ENCODE measurements at places on chromosomes 6 and 20.

GRCh38 chr6:38498085-38498484 is 141.6 kb downstream of the BTBD9 start:
- no peaks in the 10 kb centered on the region for H3K4me1 ChIP-seq
- no peak overlapping the region for H3K27ac ChIP-seq
- H3K4me3 ChIP-seq: no peak overlapping the region
- DNase-seq: no peak

DNA sequence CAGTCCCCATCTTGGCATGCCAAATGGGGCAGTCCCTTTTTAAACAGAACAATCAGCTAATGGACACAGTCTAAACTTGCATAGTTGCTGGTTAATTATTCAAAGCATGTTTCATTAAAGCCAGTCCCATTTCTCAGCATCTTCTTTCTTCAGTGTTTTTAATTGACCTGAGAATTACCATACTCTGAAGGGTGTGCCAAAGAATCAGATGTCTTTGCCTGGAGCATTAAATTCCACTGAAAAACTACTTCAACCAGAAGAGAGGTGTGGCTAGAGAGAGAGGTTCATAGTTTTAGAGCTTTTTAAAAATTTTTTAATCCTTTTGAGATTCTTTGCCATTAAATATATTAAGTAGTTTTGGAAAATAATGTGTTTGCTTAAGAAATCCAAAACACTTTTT is 37.9 kb downstream of the SLC24A3 start:
- no peaks in the 10 kb centered on the region for H3K36me3 ChIP-seq
- H3K4me3 ChIP-seq: no peak overlapping the region
- H3K27me3 ChIP-seq: no peaks in the 10 kb centered on the region
- DNase-seq: no peak
- no peaks in the 10 kb centered on the region for H3K4me1 ChIP-seq

DNA sequence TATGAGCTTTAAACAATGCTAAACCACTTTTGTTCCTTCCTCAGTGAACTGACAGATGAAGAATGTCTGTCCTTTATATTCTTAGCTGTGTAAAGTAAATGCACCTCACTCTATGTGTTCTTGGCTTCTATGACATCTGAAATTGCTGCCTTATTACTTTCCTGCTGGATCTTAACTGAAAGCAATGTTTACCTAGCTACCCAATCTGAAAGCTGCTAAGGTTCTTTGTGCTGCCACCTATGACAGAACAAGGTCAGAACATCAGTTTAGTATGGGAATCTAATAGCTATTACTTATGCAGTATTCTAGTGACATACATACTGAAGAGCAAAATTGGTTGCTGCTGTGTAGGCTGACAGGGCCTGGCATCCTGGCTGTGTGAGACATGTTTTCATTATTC is 444.1 kb downstream of the KHDRBS2 start:
- no peaks in the 10 kb centered on the region for H3K27me3 ChIP-seq
- H3K27ac ChIP-seq: no peak overlapping the region
- no peak overlapping the region for H3K4me3 ChIP-seq
- no peaks in the 10 kb centered on the region for H3K4me1 ChIP-seq

DNA sequence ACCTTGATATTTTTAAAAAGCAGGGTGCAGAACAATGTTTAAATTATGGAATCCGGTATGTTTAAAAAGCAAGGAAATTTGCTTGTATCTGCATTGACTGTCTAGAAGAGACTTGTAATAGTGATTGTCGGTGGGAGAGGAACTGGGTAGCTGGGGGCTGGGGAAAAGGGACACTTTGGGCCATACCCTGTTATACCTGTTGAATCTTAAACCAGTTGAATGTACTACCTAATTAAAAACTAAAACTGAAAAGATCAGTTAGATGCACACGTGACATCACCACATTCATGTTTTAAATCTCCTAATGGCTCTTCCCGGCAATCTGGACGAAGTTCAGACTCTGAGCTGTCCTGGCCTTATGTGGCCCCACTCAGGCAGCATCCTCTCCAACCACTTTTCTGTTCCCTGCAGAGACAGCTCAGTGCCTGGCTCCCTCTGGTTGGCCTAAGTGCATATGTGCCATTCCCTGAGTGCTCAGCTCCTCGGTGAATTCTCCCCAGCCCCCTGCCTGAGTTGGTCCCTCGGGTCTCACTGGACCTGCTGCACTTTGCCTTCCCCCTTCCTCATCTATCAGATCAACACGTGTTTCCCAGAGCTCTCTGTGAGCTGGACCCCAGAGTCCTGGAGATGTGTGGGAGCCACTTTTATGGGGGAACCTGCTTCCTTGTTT is 36.3 kb downstream of the SLC52A3 start:
- no peak overlapping the region for H3K4me3 ChIP-seq
- H3K27me3 ChIP-seq: no peaks in the 10 kb centered on the region
- DNase-seq: no peak
- no peaks in the 10 kb centered on the region for H3K36me3 ChIP-seq

DNA sequence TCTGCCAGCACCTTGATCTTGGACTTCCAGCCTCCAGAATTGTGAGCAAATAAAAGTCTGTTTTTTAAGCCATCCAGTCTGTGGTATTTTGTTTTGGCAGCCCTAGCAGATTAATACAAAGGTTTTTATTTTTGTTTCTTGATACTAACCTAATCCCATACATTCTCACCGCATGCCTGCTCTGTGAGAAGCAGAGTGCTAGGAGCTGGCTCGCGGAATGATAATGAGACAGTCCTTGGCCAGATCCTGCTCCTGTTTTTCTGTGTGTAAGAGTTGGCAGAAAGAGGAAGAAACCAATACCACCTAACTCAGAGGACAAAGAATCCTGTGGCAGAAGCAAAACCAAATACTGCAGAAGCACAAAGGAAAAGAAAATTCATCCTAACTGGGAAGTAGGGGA is 82.6 kb downstream of the KIF16B start:
- DNase-seq: no peak
- H3K4me1 ChIP-seq: no peaks in the 10 kb centered on the region
- H3K27ac ChIP-seq: no peak overlapping the region
- H3K27me3 ChIP-seq: no peaks in the 10 kb centered on the region
- H3K36me3 ChIP-seq: no peaks in the 10 kb centered on the region

DNA sequence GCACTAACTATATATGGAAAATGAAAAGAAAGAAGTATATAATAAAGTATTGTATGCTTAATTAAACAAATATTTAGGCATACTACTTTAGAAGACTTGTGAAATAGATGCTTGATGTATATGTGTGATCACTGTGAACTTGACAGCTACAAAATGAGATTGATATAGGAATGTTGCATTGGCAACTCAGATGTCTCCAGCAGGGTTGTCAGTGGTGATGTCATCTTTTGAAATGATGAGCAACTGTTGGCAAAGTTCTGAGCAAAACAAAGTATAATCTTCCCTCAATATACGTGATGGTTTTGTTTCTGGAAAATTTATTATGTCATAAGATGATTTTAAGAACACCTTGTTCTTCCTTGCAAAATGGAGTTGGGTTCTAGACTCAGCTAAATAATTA is 133.8 kb downstream of the ARID1B start:
- H3K4me1 ChIP-seq: no peaks in the 10 kb centered on the region
- no peak for DNase-seq
- H3K27ac ChIP-seq: no peak overlapping the region
- no peaks in the 10 kb centered on the region for H3K36me3 ChIP-seq

DNA sequence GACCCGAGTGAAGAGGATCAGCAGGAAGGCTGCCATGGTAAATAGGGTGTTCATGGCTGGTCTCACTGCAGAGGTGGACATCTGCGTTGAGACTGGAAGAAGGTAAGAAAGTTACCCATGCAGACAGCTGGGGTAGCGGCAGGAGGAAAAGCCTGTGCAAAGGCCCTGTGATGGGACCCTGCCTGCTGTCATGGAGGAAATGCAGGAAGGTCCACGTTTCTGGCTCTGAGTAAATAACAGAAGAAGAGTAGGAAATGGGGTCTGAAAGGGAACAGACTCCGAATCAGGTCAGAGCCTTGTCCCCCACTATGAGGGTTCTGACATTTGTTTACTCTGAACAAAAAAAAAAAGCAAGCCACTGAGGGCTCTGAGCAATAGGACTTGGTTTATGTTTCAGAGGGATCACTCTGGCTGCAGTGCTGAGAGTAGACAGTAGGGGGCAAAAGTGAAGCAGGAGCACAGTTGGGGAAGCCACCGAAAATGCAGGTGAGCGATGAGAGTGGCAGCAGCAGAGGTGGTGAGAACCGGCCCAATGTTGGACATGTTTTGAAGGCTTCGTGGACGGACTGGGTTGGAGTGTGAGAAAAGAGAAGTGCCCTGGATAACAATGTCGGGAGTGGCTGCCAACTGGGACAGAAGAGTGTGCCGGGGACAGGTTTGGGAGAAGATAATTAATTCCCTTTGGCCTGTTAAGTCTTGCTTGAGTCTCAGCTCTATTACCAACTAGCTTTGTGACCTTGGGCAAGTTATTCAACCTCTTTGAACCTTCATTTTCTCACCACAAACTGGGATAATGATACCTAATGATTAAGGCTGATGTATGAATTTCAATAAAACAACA is 57.9 kb upstream of the MAP7 start:
- DNase-seq: peak; percentile 77
- H3K4me3 ChIP-seq: no peak overlapping the region

DNA sequence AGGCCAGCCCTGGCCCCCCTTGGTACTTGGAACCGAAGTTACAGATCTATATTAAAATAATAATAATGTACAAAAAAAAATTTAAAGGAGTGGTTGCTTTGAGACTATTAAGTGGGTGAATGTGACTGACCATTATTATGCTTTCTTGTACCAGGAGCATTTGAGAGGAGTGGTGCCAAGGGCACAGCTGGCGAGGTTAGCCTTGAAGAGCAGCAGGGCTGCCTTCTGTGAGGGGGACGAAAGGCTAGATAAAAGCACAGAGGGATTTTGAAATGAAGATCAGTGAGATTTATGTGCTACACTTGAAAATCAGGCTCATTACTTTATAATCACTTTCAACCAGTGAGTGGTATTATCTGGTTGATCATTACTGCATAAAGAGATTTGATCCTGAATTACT is 48.6 kb downstream of the FIG4 start:
- peaks cover 5% of the 10 kb centered on the region for H3K36me3 ChIP-seq
- no peak overlapping the region for H3K4me3 ChIP-seq
- H3K27me3 ChIP-seq: no peaks in the 10 kb centered on the region
- no peak overlapping the region for H3K27ac ChIP-seq

- peaks cover 34% of the 10 kb centered on the region for H3K4me1 ChIP-seq
- H3K27me3 ChIP-seq: peaks cover 6% of the 10 kb centered on the region
- peak overlapping the region; percentile 61 for H3K4me3 ChIP-seq
- H3K36me3 ChIP-seq: no peaks in the 10 kb centered on the region
Measured at GRCh38 chr6:77466451-77467437, 3.5 kb upstream of the HTR1B start.

DNA sequence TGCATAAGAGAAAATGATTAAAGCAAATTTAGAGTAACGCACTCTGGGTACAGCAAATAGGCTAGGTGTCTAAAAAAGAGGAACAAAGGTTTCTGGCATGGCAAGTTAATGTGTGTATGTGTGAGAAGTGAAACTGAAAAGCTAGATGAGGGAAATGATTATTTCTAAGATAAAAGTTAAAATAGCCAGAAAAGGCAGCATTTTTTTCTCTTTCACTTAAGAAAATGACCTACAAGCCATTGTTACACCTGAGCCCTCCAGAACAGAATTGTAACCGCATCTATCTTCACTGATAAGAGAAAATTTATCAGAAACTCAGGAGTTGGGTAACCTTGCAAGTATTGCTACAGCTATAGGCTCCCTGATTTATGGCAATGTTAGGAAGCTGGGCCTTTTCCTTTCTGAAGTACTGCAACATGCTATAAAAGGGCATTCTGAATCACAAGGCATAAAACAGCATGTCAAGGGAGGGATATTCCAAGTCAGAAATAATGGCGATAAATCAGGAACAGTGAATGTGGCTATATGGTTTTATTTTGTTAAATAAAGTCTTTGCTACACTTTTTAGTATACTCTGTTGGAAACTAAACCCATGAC is 395.3 kb downstream of the TBC1D32 start:
- no peaks in the 10 kb centered on the region for H3K27me3 ChIP-seq
- no peaks in the 10 kb centered on the region for H3K36me3 ChIP-seq
- H3K27ac ChIP-seq: no peak overlapping the region
- H3K4me1 ChIP-seq: no peaks in the 10 kb centered on the region
- no peak for DNase-seq
- no peak overlapping the region for H3K4me3 ChIP-seq

- no peaks in the 10 kb centered on the region for H3K4me1 ChIP-seq
- DNase-seq: no peak
- no peaks in the 10 kb centered on the region for H3K27me3 ChIP-seq
- H3K27ac ChIP-seq: no peak overlapping the region
Measured at GRCh38 chr20:9531581-9531980, 17.2 kb downstream of the LAMP5 start.

GRCh38 chr6:164166996-164167395 is 752.5 kb downstream of the QKI start:
- no peaks in the 10 kb centered on the region for H3K36me3 ChIP-seq
- H3K4me1 ChIP-seq: no peaks in the 10 kb centered on the region
- no peaks in the 10 kb centered on the region for H3K27me3 ChIP-seq
- H3K27ac ChIP-seq: no peak overlapping the region
- DNase-seq: no peak

DNA sequence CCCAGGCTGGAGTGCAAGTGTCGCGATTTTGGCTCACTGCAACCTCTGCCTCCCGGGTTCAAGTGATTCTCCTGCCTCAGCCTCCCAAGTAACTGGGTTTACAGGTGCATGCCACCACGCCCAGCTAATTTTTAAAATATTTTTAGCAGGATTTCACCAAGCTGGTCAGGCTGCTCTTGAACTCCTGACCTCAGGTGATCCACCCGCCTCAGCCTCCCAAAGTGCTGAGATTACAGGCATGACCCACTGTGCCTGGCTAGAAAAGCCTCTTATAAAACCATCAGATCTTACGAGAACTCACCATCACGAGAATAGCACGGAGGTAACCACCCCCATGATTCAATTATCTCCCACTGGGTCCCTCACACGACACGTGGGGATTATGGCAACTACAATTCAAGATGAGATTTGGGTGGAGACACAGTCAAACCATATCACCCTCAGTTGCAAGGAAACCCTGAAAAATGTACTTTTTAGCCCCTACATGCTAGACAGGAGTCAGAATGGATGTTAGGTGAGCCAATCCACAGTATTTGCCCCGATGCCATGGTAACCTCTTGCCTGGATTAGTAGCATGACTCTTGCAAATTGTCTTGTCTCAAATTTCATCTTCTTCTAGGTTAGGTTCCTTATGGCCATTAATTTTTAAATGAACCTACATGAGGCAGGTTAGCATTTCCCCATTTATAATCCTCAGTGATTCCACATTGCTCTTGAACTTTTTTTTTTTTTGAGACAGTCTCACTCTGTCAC is 17.1 kb upstream of the SASH1 start:
- no peak overlapping the region for H3K4me3 ChIP-seq
- H3K4me1 ChIP-seq: peaks cover 12% of the 10 kb centered on the region
- DNase-seq: no peak

DNA sequence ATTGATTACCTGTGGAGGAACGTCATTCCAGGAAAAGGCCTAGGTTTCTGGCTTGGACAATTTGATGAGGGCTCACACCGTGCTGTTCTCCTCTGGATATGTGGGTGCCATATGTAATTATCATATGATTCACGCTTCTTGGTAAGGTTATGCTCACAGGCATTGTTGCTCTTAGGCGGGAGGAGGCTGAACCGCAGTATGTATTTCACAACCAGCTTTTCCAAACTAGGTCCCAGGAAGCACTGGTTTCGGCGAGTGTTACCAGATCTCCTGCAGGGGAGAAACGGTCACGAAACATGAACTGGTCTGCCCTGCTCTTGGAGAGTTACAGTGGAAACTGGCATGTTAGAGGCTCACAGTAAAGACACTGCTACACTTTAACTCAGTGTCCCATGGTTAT is 793 bp upstream of the FAM50B start:
- H3K27ac ChIP-seq: peak overlapping the region; percentile 52
- no peak overlapping the region for H3K4me3 ChIP-seq
- no peak for DNase-seq
